ENCODE measurements at places on chromosomes 16 and 17. TPM values are rescaled to one million over a fixed set of nuclear protein-coding genes. Genes with fewer than 3 reads are reported as not detected.
A peak's percentile ranks its signal among the peaks of the same experiment; 100 is the strongest.

Gene PABPN1L
- total RNA-seq: not detected

Gene CPPED1
- total RNA-seq: 6.2 TPM

Gene RHOT1
- total RNA-seq: 131 TPM

Gene MT1G
- total RNA-seq: not detected

DNA sequence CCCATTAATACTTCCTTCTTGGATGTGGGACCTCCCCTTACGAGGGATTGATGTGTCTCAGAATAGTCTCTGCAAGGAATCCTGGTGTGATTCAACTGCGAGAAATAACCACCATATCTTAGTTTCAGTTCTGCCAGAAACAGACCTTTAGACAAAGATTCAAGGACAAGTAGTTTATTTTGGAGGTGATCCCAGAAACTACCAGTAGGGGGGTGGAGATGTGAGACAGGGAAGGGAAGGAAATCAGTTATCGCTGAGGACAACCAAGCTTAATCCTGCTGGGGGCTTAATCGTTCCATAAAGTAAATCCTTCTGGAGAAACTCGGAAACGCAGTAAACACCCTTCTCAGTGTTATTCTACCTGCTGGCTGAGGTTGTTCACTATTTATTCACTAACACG, 5.0 kb upstream of the SDR42E1 start:
- no peak for DNase-seq

- no peak for DNase-seq
These were observed 410.7 kb upstream of the GOT2 start for GRCh38 chr16:59144841-59145240.

Gene ACBD4
- total RNA-seq: 3.0 TPM

DNA sequence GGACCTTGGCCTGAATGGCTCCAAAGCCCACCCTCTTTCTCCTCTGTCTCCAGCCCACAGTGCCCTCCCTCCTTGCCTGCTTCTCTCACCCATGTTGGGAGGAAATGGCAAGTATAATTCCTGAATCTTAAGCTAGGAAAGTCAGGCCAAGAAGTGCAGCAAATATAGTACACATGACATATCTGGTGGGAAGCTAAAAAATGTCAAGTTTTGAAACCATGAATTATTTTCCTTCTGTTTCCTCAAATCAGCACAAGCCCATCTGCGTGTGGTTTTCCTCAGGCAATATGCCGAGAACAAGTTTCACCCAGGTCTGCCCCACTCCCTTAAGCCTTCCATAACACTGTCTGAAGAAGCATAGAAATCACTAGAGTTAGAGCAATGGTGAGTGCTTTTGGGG, 502.8 kb upstream of the CDH11 start:
- no peak for DNase-seq

GRCh38 chr17:66379996-66380395, 77.6 kb downstream of the PRKCA start:
- no peak for DNase-seq

- DNase-seq: no peak
These were observed 8.0 kb upstream of the SLC12A3 start for GRCh38 chr16:56856876-56857447.

Gene IKZF3
- total RNA-seq: 0.16 TPM

Gene SLC5A11
- not detected for total RNA-seq

DNA sequence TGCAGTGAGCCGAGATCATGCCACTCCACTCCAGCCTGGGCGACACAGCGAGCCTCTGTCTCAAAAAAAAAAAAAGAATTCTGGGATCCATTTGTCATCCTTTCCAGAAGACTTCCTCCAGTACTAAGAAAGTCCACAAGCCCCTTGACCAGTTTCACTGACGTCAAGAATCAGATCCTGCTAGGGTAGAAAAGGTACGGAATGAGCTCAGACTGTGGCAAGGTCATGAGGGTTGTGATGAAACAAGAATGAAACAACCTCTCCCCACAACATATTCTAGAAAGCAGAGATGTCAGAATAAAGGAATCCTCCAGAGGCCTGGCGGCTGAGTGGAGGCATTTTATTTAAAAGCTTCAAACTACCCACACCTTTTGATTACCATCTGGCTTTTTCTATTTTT, 29.9 kb downstream of the TRAF4 start:
- no peak for DNase-seq

- DNase-seq: no peak
These were observed 11.3 kb upstream of the CYB5B start for GRCh38 chr16:69413045-69413664.

Gene PIPOX
- 4.1 TPM for total RNA-seq

DNA sequence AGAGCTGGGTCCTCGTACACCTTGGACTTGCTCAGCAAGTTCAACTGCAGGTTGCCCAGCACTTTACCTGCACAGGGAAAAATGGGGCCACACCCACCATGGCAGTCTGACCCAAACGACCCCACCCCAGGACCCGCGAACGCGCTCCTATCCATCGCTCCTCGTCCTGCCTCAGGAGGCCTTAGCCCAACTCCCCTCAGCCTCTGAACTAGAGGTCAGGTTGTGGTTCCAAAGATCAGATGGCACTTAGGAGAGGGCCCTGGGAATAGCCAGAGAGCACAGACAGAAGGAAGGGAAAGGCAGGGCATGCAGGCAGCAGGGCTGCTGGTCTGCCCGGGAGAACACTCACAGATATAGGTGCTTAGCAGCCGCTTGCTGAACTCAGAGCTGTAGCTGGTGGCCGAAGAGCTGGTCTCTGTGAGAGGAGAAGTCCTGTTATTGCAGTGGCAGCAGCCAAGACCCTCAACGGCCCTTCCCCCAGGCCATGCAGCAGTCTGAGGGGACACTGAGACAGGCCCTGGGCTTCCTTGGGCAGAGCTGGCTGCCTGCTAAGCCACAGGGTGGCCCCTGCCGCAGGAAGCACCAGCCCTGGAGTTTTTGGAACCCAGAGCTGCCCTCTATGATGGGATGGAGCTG, 6.9 kb downstream of the ZACN start:
- DNase-seq: no peak

DNA sequence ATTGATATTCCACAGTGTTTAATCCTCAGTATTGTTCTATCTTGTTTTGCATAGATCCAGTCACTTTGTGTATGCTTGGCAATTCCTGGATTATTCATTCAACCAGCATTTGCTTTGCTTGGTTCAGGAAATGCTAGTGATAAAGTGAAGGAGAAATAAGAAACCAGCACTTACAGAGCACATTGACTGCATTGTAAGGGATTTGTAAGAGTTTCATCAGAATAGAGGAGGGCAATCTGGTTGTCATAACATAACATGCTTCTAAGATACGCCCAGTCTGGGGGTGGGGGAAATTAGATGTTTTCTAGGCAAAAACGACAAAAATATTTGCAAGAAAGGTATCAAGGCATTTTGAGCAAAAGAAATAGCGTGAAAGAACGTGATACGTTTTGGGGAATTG, 40.4 kb downstream of the TNRC6A start:
- DNase-seq: no peak

DNA sequence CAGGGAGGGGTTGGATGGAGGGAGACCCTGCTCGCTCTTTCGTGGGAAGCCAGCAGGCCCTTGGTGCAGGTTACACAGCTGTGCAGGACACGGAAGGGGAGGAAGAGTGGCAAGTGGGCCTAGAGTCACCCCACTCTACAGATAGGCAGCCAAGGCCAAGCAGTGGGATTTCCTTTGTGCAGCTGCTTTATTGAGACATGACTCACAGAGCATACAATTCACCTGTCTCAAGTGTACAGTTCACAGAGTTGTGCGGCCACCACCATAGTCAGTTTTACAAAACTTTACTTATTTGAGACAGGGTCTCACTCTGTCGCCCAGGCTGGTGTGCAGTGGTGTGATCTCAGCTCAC, 91.2 kb upstream of the CIBAR2 start:
- no peak for DNase-seq

Gene MMP28
- total RNA-seq: 8.9 TPM

- DNase-seq: no peak
These were observed 12.5 kb upstream of the EPOP start for GRCh38 chr17:38687286-38687685.

DNA sequence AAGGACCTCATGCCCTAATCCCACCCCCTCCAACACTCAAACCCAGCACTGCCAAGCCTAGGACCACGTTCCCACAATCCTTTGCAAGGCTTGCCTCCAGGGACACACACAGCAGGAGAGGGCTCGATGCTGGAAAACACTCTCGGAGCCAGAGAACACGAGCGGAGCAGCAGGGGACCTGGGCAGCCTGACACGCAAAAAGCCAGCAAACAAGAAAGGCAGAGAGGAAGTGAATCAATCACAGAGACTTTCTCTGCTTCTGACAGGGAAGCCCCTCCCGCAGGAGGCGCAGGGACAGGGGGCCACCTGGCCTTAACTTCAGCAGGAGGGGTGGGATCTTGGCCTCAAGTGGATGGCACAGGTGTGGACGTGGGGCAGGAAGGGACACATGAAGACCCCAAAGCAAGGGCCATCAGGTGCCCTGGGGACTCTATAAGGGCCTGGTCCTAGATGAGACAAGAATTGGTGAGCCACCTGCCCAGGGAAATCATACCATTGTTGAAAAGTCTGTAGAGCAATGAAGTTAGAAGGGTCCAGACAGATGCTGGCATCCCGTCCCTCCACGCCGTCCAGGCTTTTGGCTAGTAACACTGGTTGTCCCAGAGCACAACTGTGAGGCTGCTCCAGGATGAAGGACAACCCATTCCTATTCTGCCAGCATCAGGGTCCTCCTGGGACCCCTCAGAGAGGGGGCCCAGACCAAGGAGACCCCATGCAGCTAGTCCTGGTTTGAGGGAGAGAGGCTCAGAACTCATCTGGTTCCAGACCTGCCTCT, 2.2 kb downstream of the SDK2 start:
- DNase-seq: no peak

Gene VAT1L
- 13.4 TPM for total RNA-seq

Gene CIBAR2
- not detected for total RNA-seq

- DNase-seq: no peak
These were observed 40.7 kb downstream of the CCDC182 start for GRCh38 chr17:57704448-57704847.

GRCh38 chr16:49605536-49606254, 232.1 kb downstream of the C16orf78 start:
- no peak for DNase-seq

GRCh38 chr16:66596986-66597848, 7.3 kb upstream of the CMTM3 start:
- no peak for DNase-seq

DNA sequence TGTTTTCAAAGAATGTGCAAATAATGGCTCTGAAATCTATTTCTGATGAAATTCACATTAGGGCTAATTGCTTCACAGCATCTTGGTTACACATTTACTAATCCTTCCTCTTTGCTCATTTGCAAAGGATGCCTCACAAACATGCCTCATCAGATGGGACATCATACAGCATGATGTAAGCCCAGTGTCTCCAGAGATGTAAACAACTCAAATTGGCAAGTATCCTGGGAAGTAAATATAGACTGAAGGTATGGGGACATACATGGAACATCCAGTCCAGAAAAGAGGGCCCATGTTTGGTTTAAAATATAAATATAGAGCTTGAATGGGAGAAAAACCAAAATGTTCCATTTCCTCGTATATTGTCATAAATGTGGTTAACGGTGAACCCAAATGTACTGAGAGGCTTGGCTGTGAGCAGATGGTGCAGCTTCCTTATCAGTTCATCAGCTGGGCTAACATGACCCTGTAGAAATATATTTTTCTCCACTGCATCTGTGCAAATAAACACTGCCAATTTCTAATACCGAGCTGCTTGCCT, 142.9 kb upstream of the NUDT7 start:
- no peak for DNase-seq

- no peak for DNase-seq
These were observed 36.8 kb downstream of the ADCY7 start for GRCh38 chr16:50303041-50303604.

DNA sequence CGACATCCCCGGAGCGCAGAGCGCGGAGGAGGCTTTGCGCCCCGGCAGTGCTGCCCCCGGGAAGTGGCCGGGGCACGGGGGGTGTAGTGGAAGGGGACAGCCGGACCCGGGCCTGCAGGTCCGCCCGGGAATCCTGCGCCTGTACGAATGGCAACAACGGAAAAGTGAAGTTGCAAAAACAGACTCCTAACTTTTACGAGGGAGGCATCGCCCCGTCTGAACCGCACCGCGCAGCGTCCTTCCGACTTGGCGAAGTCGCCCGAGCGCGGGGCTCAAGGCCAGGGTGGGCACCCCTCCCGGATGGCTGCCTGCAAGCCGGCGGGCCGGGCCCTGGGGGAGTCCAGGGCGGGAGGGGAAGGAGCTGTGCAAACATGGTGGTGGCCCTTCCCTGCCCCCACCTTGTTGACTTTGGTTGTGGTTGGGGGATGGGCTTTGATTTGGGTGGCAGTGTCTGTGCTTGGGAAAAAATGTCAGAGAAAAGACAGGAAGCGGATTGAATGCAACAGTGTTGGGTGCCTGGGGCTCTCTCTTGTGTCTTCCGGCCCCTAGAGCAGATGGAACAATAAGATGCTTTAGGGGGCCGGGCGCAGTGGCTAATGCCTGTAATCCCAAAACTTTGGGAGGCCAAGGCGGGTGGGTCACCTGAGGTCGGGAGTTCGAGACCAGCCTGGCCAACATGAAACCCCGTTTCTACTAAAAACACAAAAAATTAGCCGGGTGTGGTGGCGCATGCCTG, 675 bp downstream of the RNF213 start:
- peak; percentile 33 for DNase-seq

Gene CAMKK1
- 8.9 TPM for total RNA-seq

- no peak for DNase-seq
These were observed 3.1 kb downstream of the RAB37 start for GRCh38 chr17:74740173-74740572.

DNA sequence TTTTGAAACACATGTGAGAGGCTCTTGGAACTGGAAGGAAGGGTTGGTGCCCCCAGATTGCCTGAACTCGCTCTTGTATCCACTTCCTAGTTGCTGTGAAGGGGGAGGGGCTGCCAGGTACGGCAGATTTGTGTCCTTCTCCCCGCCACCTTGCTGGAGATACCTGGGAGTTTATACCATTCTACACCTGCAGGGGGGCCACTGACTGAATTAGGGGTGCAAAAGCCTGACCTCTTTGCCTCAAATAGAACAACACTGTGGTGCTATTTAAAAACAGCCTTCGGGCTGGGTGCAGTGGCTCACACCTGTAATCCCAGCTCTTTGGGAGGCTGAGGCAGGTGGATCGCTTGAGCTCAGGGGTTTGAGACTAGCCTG, 35.1 kb upstream of the IL34 start:
- DNase-seq: no peak

GRCh38 chr17:3502466-3502865, 26.7 kb downstream of the ASPA start:
- DNase-seq: peak; percentile 9

Gene KRTAP9-2
- not detected for total RNA-seq

GRCh38 chr17:32265192-32265923, at the start of gene RHBDL3:
TSS of gene RHBDL3 (plus strand) at chr17:32265832. CDS start at chr17:32266190, 358 bp downstream.
- DNase-seq: no peak
